ENCODE measurements at places on chromosomes 2 and 18.

DNA sequence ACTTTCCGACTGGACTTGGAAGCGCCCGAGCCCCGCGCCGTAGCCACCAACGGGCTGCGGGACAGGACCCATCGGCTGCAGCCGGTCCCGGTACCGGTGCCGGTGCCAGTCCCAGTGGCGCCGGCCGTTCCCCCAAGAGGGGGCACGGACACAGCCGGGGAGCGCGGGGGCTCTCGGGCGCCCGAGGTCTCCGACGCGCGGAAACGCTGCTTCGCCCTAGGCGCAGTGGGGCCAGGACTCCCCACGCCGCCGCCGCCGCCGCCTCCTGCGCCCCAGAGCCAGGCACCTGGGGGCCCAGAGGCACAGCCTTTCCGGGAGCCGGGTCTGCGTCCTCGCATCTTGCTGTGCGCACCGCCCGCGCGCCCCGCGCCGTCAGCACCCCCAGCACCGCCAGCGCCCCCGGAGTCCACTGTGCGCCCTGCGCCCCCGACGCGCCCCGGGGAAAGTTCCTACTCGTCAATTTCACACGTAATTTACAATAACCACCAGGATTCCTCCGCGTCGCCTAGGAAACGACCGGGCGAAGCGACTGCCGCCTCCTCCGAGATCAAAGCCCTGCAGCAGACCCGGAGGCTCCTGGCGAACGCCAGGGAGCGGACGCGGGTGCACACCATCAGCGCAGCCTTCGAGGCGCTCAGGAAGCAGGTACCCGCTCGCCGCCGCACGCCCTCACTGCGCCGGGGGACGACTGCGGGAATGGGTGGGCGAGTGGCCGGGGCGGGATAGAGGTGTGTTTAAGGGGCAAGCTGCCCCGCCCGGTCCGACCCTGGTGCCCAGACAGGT, 713 bp downstream of the ATOH8 start:
- DNase-seq = peak; percentile 21

GRCh38 chr2:25125976-25126375, 42.4 kb downstream of the POMC start:
- no peak for DNase-seq

GRCh38 chr2:224837558-224837957, 121.4 kb upstream of the CCDC195 start:
- DNase-seq = no peak

DNA sequence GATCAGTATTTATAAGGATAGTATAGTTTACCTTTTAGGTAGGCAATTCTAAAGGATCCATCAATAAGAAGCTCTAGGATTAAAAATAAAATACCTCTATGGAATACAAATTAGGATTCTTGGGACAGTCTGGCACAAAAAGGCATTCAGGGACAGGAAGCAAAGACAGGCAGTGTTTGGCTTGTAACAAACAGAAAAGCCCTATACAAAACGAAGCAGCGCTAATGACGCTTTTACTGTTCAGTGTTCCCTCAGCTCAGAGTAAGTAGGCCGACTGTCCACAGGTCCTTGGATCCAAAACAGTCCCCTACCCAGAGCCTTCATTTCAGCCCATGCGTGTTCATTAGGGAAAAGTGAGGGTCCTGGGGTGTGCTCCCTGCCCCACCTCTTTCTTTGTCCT, 236.3 kb downstream of the AGPS start:
- no peak for DNase-seq

- DNase-seq = no peak
These were observed 161.3 kb downstream of the RTP5 start for GRCh38 chr2:242030858-242031257.

DNA sequence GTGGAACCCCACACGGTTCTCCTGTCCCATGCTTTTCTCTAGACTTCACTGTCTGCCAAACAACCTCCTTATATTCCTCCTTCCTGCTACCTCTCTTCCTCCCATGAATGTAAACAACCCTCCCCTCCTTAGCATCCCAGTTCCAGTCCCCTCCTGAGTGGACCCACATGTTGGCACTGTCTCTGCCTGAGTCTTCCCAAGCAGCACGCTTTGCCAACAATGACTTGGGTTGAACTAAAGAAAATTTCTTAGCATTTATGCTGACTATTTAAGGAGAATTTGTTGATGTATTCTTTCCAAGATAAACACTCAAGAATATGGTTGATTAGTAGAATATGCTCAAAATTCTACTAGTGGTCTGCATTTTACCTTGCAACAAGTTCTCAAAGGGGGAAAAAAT, 338.0 kb downstream of the TNS1 start:
- DNase-seq = no peak

DNA sequence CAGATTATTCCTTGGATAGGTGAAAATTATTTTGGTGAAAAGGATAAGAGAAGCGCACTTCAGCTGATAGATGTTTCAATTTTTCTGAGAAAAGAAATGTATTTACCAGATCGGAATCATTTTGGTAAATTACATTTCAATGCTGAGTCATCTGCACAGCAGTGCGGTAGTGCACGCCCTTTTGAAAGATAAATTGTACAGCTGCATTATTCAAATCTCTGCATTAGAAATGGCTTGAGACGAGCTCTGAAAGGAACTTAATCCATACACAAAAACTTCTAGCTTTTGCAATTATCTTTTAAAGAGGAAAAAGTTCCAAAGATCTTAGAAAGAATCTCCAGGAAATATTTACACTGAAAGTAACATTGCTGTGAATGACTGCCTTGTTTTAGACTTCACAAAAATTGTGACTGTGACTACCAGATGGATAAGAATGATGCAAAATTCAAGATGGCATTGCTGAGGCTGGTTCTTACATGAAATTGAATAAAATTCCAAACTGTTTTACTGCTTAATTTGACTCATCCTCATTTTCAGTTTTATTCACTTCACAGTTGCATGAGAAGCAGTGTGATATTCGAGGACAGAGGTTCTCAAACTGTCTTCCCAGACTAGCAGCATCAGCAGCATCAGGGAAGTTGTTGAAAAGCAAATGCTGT, 161.7 kb downstream of the RND3 start:
- no peak for DNase-seq

GRCh38 chr2:30744823-30745222, 62.4 kb downstream of the CAPN13 start:
- no peak for DNase-seq

DNA sequence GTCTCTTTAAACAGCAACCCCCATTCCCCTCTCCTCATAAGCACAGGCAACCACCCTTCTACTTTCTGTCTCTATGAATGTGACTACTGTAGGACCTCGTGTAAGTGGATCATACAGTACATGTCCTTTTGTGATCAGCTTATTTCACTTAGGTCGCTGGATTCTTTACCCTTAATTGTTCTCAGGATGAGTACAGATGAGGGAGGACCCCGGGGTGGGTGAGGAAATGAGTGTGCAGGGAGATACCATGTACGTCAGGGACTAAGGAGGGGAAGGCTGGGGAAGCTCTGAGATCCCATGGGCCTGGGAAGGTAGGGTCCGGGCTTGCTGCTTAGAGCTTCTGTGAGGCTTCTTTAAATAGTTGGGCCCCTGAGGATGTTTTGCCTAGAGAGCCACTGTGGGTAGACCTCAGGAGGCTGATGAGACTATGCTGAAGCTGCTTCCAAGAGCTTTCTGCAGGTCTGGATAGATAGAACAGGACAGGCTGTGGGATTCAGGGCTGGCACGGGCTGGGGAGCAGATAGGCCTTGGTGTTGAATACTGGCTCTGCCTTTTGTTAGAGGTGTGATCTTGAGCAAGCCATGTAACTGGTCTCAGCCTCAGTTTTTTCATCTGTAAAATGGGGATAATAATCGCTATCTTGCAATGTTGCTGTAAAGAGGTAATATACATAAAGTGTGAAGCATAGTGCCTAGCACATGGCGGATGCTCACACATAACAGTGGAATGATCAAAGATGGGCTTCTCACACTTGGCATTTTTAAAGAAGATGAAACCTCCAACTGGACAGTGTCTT, 155.3 kb downstream of the PRKCE start:
- DNase-seq = no peak

GRCh38 chr2:134206573-134206972, 47.3 kb upstream of the MGAT5 start:
- DNase-seq = peak; percentile 23

- DNase-seq = no peak
These were observed 110.0 kb downstream of the TMEM247 start for GRCh38 chr2:46589356-46589755.

DNA sequence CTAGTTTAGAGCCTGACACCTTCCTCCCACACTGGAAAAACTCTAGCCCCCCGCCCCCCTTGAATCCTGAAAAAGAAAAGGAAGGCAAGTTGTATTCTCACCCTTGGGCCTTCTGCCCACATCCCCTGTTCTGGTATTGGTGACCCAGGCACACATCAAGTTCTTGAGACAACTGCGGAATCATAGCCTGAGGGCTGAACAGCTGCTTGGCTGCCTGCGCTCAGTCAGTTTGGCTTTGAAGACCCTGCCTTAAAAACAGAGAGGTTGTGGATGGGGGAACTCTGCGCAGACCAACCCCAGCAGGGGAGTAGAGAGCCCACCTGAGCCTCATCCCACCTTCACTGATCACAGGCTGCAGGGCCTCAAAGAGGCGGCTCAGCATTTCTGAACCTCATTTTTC, 229.2 kb downstream of the ANAPC1 start:
- no peak for DNase-seq

- no peak for DNase-seq
These were observed 189.8 kb upstream of the SALL3 start for GRCh38 chr18:78789850-78790249.

- no peak for DNase-seq
These were observed 19.5 kb upstream of the DCDC2C start for GRCh38 chr2:3683748-3684454.

GRCh38 chr2:226995625-226996041, 159.8 kb downstream of the RHBDD1 start:
- DNase-seq = peak; percentile 61

- no peak for DNase-seq
These were observed 99.8 kb upstream of the COPS8 start for GRCh38 chr2:236985761-236986339.

DNA sequence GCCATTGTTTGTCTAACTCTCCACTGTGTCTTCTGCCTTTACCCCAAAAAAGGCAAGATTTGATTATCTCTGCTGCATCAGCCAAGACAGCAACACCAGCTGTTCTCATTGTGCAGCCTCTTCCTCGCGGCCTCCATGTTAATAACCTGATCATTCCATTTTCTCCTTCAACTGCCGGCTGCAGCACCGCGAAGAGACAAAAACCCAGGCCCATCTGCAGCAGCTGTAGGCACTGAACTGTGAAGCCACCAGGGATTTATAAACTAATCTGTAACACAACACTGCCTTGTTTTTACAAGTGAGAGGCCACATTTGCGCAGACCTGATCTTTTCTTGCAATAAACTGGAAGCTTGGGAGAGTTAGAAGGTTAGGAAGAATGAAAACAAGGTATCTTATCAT, 147.8 kb downstream of the SATB2 start:
- no peak for DNase-seq

GRCh38 chr2:207468488-207468887, 61.3 kb upstream of the CREB1 start:
- DNase-seq = no peak

DNA sequence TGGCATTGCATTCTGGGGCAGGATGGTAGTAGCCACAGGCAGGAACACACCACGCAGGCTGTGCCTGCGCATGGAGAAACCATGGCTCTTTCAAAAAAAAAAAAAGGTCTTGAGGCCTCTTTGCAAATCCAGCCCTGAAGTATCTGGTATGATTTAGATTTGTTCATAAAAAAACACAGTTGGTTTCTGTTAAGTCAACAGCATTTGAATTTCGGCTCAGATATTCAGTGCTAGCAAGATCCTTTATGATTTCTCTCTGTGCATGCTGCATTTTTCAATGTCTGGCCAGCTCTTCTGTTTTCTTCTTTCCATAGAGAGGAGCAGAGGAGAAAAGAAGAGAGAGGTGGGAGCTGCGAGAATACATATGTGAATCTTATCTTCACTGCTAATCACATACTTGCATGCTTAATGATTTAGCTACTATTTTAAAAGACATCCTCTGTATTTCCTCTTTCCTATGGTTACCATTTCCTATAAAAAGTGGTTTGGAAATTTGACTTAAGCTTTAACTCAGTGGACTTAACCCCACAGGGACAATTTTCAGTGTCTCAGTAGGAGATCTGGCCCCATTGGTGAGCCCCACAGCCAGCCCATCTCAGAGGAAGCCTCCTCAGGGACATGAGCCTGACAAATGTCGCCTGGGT, 214.3 kb upstream of the APCDD1 start:
- DNase-seq = no peak

- no peak for DNase-seq
These were observed 300.0 kb downstream of the PDE11A start for GRCh38 chr2:177772529-177772928.

GRCh38 chr2:142873831-142874287, 3.6 kb upstream of the KYNU start:
- DNase-seq = no peak

DNA sequence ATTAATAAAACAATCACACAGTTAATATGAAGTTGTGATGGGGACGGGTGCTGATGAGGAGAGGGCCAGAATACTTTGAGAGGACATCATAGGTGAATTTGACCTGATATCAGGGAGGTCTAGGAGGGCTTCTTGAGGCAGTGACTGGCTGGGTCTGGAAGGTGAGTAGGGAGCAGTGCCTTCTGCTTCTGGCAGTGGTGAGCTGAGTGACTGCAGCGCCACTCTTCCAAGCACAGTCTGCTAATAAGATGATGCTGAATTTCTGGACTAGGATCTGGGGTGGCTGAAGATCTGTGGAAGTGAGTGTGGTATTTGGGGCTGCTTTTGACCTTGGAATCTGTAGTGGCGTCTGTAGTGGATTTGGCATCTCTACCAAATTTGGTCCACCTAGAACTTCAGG, 5.5 kb downstream of the DGKD start:
- no peak for DNase-seq

DNA sequence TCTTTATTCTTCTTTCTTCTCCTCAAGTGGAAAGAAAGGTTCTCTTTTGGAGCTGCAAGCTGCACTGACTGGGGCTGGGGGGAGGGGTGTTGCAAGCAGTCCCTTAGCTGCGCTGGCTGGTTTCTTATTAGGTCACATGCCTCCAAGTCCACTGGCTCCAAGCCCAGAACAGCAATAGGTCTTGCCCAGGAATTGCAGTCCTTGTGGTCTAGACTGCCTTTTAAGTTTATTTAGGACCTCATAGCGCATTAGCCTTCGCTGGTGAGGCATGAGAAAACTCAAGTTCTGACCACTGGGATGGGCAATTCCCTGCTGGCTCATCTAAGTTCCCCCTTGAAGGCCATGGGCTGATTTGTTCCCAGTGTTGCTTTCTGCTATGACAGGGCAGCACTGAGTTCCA, 138.6 kb upstream of the SCN7A start:
- DNase-seq = no peak

Measured in stimulated activated CD4-positive, alpha-beta T cell treated with anti-CD3 and anti-CD28 coated beads, Interleukin-4, amount 100 ng/mL, for 24 hours (primary cell).